CMK (cell line): ENCODE measurements at places on chromosomes 1 and 21.

DNA sequence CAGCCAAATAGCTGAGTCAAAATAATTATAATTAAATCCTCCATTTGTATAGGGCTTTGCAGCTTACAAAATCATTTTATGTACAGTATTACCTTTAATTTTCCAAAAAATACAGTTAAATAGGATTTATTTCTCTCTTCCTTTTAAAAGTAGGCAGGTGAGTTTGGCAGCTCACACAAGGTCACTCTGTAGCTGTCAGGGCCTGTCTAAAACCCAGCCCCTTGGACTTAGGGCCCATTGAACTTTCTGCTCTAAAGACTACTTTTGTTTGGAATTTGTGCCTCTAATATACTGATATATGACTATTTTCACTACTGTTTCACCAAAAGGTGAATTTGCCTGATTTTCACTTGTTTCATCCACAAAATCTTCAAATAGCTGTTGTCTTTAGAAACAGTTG, 10.3 kb downstream of the ROR1 start:
- no peak for DNase-seq

DNA sequence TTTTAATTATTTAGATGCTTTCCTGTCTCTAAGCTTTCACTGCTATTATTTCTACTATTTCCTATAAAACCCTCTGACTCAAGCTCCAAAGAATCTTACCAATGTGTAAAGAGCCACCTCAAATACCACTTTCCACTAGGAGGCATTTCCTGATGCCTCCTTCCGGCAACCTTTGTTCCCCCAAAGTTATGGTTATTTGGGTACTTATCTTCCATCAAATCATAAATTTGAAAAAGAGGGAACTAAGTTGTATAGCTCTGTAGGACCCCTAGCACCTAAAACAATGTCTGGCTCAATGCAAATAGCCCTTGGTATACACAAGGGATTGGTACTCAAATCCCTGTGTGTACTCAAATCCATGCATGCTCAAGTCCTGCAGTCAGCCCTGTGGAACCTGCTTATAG, 79.6 kb downstream of the NME7 start:
- DNase-seq, result no peak

DNA sequence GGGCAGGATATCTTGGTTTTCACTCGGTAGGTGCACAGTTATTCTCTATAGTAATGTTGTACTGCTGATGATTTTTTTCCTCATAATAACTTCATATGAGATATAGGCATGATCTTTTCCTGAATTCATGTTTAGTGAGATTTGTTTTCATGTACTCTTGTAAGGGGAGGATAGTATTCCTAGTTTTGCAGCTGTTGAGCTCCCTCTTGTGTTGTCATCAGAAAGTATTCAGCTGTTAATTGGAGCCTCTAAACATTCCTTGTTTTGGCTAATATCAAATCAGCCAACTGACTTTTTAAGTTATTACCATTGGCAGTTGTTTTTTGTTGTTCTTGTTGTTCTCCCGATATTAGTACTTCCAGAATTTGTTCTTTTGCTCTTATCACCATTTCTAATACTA, 24.4 kb downstream of the OR10R2 start:
- DNase-seq, result no peak

DNA sequence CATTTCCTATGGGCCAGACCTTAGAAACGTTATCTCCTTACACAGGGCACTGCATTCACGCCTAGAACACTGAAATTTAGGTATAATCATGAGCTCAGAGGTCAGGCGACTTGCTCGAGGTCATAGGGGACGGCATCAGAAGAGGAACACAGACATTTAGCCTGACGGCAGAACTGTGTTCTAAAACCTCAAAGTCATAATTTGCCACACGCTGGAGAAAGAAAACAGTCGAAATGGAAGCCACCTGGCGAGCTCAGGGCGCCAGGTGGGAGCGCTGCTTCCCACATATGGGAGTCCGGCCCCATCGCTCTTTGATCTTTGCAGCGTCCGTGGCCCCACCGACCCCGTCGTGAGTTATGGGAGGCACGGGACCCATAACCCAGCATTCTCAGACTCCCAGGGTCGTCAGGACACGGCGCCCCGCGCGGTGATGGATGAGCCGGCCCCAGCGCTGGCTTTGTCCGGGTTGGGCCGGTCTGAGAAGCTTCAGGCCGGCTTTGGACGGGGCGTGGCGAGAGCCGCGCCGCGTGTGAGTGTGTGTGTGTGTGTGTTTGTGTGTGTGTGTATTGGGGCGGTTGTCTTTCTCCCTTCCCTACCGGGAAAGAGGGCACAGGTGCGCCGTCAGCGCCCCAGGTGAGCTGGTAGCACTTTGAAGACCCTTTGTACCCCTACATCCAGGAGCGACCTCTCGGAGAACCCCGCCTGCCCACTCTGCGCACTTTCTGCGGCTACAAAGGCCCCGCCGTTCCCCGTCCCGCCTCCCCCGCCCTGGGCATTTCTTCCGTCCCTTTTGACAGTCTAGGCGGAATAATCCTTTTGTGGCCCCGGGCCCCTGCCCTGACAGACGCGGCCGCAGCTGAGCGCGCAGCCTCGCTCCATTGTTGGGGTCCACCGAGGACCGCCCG, 861 bp upstream of the DRAXIN start:
- DNase-seq, result no peak

DNA sequence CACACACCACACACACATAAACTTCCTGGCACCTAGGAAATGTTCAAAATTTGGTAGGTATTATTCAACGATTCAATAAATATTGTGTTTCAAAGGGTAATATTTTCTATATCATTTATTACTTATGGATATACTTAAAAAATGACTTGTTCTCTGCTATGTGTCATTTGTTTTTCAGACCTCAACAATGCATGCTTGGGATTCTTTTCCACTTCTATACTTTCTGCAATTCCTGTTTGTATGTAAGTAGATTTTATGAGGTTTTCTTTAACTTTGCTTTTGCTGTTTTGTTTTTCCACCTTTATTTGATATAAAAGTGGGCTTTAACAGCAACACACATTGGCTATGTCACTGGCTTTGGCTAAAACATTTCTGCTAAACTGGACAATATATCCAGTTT, 3.5 kb downstream of the CEP170 start:
- no peak for DNase-seq

GRCh38 chr1:78303620-78304019, 187.2 kb upstream of the PTGFR start:
- no peak for DNase-seq

DNA sequence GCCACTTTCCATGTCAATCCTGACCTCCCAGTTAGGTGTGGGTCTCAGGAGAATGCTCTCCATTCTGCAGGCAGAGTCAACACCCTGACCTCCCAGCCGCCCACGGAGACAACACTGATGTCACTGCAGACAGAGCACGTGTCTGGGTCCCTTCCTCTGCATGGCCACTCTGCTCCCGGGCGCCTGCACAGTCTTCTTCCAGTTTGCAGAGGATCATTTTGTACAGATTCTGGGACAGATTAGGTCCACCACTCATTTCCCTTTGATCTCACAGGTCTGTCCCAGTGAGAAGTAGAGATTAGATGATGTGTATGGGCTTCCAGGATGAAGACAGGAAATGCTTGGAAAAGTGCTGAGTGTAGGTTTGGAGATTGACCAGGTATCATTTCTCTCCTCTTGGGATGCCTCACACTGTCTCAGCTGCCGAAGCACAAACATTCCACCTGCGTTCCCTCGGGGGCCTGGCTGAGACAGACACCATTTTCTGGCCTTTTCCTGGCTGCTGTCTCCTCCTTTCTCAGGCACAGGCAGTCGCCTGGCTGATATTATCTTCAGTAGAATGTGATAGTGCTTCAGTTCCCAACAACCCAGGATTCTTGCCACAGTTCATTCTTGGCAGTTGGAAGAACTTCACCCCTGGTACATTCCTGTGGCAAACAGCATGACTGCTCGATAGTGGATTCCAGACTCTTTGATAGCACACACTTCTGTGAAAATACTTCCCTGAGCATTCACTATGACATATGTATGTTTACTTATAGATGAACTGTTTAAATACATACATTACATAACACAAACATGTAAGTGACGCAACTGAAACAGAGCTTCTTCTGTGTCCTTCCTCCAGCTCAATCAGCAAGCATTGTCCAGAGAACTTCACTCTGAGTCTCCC, 7.9 kb downstream of the MYBPHL start:
- DNase-seq, result no peak

DNA sequence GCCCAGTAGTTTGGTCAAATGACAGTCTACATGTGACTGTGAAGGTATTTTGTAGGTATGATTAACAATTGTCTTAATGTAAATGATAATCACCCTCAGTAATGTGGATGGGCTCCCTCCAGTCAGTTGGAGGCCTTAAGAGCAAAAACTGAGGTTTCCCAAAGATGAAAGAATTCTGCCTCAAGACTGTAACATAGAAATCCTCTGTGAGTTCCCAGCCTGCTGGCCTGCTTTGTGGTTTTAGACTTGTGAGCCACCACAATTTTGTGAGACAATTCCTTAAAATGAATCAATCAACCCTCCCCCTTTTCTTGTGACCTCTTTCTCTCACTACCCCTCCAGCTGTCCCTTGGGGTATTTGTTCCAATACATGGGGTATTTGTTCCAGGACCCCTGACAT, 226.4 kb upstream of the DPYD start:
- no peak for DNase-seq

GRCh38 chr21:15735409-15735808, 5.6 kb downstream of the USP25 start:
- no peak for DNase-seq

GRCh38 chr21:14114251-14114650, 96.5 kb downstream of the LIPI start:
- no peak for DNase-seq

- DNase-seq, result no peak
Observed at GRCh38 chr1:19764848-19765247, 34.9 kb downstream of the TMCO4 start.
